ENCODE measurements at places on chromosomes 7 and 10.
A peak's percentile ranks its signal among the peaks of the same experiment; 100 is the strongest.

DNA sequence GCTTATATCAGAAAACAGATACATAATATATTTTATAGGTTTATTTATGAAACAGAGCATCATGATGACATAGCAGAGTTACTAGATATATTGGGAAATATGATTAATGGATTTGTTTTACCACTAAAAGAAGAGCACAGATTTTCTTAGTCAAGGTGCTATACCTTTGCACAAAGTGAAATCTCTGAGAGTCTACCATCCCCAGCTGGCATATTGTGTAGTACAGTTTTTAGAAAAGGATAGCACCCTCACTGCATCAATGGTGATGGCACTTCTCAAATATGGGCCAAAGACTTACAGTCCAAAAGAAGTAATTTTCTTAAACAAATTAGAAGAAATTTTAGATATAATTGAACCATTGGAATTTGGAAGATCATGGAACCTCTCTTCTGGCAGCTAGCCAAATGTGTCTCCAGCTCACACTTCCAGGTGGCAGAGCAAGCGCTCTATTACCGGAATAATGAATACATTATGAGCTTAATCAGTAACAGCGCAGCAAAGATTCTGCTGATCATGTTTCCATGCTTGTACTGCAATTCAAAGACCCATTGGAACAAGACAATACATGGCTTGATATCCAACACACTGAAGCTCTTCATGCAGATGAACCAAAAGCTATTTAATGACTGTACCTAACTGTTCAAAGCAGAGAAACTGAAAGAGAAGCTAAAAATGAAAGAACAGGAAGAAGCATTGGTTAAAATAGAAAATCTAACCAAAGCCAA, 21.9 kb upstream of the CREB3L2 start:
- no peak for DNase-seq

DNA sequence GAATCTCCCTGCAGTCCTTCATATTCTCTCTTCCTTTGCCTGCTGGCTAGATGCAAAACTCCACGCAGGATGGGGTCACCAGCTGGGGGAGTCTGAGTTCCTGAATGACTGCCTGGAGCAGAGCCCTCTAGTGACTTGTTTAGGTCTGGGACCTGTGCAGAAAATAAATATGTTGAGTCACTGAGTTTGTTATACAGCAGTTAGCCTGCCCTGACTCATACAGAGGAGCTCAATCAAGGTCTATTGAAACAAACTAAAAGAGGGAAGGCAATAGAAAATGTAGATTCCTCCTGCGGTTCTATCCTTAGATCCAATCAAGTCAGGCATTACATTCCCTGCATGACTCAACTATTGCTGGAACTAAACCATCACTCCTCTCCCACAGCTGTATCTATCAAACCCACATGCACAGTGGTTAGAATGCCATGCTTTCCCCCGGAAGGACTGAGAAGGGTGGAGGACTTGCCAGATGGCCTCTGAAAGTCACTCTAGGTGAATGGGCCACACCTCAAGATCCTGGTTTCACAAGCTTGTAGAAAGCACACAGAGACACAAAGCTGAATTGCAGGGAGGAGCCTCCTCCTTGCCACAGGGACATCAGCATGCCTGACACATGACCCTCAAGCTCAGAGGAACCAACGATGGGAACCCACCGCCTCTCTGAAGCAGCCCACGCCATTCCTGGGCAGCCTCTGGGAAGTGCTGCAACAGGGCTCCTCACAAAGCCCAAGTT, 73.9 kb downstream of the SH3PXD2A start:
- peak; percentile 99 for DNase-seq

DNA sequence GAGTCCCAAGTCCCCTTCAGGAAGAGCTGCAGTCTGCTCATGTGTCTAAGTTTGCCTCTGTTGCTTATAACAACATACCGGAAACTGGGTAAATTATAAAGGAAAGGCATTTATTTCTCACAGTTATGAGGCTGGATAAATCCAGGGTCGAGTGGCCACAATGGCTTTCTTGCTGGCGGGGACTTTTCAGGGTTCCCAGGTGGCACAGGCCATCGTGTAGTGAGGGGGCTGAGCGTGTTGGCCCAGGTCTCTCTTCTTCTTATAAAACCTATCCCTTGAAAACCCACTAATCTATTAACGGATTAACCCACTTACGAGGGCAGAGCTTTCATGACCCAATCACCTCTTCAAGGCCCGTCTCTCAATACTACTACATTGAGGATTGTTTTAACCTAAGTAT, 8.7 kb downstream of the VIPR2 start:
- no peak for DNase-seq

GRCh38 chr7:129911790-129912189, 41.0 kb downstream of the UBE2H start:
- DNase-seq = no peak

All from fibroblast of mammary gland (primary cell).